Activated CD4-positive, alpha-beta T cell treated with anti-CD3 and anti-CD28 coated beads, Interleukin-2, Interleukin-4, amounts not matched to agents 100 ng/mL and 50 ng/mL, durations not matched to agents 16 hours and 8 hours (primary cell): ENCODE measurements at places on chromosomes 1 and 21.

DNA sequence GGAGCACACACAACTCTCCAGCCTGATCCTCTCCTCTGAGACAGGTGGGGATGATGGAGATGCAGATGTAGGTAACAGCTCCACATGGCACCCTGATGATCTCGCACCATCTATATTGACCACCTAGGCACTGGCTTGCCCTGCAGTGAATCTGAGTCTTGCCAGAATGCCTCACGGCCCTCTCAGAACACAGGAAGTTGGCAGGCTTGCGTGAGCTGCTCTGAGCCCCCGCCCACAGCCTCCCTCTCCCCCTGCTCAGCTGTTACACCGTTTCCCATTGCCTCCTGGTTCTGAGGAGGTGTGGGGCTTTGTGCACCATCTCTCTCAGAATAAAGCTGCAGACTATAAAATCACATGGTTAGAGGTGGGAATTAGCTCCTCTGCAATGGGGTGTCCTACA, 48.0 kb downstream of the URB2 start:
- DNase-seq = no peak

DNA sequence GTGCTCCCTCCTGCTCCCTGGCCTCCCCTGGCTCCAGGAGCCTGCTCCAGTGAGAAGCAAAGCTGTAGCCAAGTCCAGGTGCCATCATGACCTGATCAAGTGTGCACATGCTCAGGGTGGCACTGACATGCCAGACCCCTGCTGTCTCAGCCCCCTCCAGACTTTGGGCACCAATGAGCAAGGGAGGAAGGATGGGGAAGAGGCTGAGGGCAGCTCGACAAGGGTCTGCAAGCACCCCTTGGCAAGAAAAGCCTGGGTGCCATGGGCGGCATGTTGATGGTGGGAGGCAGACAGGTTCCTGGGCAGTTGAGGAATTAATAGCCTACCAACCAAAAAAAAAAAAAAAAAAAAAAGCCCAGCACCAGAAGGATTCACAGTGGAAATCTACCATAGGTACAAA, 942.6 kb upstream of the PRMT6 start:
- no peak for DNase-seq

- no peak for DNase-seq
These were observed 488 bp downstream of the SLC35D1 start for GRCh38 chr1:67053535-67053784.

GRCh38 chr1:78284354-78284753, 206.4 kb upstream of the PTGFR start:
- DNase-seq = no peak

DNA sequence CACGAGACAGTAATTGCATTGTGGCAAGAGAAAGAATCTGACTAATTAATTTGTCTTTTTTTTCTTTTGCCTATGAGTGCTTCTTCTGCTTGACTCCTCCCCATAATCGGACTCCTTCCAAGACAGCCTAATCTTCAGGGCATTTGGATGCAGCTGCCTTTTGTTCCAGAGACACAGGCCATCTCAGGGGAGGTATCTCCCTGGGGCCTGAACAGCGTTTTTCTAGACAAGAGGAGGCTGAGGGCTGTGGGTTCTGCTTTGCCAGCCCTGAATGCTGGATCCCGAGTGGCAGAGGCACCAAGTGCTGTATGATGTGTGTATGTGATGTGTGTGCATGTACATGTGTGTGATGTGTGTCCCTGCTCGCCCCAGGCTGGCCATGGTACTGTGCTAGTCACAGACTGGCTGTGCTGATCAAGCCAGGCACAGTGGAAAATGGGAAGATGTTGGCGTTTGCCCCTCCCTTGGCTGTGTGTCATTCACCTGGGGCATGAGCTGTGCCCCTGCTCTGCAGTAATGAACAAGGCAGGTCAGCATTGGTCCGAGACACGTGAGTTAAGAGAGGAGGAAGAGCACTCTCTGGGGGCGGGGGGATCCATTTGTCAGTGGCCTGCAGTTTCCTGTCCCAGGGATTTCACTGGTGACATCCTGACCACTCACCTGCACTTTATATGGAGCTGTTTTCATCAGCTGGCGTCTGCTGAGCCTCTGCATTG, 77.2 kb downstream of the ADARB1 start:
- DNase-seq = no peak

GRCh38 chr1:224791362-224791941, 138.0 kb upstream of the DNAH14 start:
- DNase-seq = no peak

DNA sequence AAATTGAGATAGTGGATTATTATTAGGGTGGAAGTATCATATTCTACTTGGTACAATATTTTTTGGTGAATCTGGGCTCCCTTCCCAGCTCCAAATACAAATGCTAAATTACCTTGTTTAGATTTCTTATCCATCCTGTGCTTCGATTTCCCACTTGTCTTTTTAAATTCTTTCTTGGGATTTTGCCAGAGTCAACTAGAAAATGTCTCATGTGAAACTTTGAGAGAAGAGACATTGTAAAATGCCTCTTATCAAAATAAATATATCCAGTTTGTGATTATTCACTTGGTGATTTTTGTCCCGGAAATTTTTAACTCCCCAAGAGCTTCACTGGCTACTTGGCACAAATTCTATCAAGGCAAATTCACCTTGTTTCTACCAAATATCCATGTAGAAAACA, 202.0 kb downstream of the FMN2 start:
- no peak for DNase-seq

- no peak for DNase-seq
These were observed 305.0 kb downstream of the ST6GALNAC3 start for GRCh38 chr1:76379506-76379905.

DNA sequence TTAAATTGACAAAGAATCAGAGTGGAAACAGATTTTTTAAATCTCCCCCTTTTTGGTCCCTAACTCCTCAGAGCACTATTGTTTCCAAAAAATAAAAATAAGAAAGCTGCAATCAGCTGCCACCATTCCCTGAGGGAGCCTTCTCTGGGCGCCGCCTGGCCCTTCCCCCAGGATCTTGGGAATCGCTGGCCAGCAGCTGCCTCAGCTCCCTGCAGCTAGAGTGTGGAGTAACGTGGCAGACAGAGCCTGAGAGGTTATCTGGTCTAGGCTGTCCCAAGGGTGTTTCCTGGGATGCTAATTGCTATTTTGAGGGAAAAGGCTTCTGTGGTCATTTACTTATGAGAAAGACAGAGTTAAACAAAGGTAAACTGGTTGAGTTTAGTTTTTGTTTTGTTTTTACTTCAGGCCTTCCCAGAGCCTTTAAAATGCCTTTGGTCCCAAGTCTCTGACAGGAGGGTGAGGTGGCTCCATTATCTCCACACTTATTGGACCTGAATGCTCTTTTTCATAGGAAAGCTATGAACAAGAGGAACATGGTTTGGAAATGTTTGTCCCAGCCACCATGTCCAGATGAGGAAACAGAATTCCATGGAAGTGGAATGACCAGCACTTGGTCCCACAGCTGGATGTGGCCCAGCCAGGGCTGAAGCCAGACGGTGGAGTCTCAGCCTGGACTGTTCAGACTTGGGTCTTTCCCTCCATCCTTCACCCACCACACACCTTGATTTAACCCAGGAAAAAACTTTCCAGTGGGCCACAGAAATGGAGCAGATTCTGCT, 14.1 kb upstream of the KIAA1614 start:
- DNase-seq = no peak

DNA sequence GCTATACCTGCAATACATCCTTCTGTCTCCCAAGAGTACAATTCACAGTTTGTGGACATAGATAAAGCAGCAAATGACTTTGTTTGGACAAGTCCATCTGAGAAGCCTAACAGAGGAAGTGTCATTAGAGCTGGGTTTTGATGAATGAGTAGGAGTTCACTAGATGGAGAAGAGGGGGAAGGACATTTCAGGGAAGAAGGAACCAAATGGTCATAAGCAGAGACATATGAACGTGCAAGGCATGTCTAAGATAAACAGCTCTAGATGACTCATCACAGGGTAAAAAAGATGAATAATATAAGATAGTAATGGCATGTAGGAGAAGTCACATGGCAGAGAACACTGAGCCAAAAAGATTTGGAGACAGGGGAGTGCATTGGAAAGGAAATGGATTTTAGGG, 54.5 kb downstream of the HMGB4 start:
- no peak for DNase-seq

- no peak for DNase-seq
These were observed 63.9 kb upstream of the VAV3 start for GRCh38 chr1:108028841-108029388.

DNA sequence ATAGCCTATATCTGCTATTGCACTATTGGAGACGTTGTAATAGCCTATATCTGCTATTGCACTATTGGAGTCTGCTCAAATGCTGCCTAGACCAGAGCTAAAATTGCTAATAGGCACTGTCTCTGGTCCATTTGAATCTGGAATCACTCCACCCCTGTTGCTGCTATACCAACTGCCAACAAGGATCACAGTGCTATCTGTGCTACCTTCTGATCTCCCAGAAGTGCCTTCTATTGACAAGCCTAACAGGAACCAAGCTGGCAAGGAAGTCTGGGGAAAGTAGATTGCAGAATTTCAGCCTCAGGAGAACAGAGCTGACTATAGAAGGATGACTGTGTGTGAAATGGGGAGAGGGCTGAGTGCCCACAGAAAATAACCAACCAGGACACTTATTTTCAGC, 15.9 kb downstream of the RWDD3 start:
- DNase-seq = no peak

GRCh38 chr1:47424336-47424982, 8.4 kb downstream of the FOXE3 start:
- DNase-seq = no peak

DNA sequence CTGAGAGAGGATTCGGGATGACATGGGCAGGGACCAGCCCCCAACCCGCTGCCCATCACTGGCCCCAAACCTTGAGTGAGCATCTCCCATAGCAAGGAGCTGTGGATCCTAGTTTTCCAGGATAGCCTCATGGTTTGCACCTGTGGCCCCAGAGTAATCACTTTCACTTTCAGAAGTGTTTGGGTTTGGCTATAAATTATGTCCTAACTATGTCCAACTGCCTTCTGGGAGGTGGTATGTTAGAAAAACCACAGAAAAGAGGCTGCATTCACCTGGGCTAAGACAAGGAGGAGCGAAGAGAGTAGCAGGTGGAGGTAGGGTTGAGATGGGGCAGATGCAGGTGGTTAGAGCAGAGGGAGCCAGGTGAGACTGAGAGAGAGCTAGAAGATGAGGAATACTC, 19.4 kb upstream of the CLIC6 start:
- DNase-seq = no peak

DNA sequence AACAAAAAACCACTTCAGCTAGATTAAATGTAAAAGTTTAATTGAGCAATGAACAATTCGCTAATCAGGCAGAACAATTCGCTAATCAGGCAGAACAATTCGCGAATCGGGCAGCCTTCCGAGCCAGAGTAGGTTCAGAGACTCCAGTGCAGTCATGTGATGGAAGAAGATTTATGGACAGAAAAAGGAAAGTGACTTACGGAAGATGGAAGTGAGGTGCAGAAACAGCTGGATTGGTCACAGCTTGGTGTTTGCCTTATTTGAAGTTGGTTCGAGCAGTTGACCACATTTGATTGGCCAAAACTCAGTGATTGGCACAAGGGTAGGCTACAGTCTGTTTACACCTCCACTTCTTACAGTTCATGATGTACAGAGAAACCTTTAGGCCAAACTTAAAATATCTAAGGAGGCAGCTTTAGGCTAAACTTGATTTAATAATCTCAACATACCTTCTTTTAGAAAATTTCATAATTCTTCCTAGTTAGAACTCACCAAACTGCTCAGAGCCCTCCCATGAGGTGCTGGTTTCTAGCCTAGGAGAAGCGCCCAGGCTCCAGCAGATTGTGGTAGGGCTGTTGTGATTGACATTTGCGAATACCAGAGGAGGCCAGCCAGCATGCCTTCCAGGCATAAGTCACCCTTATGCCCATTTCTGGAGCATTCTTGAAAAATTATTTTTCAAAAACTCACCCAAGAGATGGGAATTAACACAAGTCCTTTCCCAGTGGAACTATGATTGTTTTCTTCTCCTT, 22.8 kb upstream of the KCNC4 start:
- no peak for DNase-seq

DNA sequence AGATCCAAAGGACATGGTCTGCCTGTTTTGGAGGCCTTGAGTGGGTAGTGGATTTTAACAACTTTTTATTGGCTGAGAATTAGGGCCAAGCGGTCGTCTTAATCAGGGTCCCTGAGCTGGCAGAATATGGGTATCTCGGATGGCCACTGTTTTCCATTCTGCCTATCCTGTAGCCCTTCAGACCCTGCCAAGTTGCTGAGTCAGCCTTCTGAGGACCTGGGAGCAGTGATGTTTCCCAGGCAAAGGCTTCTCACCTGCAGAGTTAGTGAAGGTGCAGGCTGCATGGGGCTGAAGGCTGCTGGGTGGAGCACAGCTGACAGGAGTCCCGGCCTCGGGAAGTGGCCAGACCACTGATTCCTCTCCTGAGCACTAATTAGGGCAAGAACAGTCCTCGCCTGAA, 11.4 kb downstream of the RASSF5 start:
- DNase-seq = no peak

- DNase-seq = no peak
These were observed 190.5 kb downstream of the PTPRU start for GRCh38 chr1:29426701-29427279.

GRCh38 chr1:3476666-3477065, 22.2 kb downstream of the ARHGEF16 start:
- no peak for DNase-seq

DNA sequence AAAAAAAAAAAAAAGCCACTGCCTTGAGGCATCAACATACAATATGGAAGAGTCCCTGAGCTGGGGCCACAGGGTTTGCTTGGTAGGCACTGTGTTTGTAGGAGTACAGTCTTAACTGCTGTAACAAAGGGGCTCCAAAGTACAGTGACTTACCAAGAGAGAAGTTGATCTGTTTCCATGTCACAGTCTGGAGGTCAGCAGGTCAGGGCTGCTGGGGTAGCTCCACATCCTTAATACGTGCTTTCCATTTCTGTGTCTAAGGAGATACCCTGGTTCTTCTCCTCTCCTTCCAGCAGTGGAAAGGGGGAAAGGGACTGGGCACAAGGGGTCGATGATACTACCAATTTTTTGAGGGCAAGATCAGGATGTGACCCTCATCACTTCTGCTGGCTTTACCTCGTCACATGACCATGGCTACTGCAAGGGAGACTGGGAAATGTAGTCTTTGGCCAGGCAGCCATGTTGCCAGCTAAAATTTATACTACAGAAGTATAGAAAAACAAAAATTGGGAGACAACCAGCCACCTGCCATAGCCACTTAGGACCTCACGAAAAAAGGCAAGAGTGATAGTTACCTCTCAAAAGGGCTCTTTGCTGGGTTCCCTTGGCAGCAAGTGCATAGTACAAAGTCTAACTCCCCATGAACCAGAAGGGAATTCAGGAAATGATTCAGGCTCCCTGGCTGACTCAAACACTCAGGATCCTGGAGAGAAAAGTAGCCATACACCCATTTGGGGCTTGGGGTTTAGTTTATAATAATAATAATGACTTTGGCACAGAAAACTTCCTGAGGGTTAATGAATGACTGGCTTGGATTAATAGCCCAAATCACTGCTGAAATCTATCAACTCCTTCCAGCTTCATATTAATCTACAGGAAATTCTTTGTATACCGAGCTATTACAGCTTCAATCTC, 52.7 kb upstream of the ATP5PO start:
- DNase-seq = no peak

GRCh38 chr1:15703562-15703961, 19.4 kb downstream of the PLEKHM2 start:
- DNase-seq = no peak

- no peak for DNase-seq
These were observed 12.5 kb downstream of the SMIM12 start for GRCh38 chr1:34847094-34847493.

- no peak for DNase-seq
These were observed 720.6 kb downstream of the RWDD3 start for GRCh38 chr1:95954585-95954984.

GRCh38 chr1:221834698-221835513, 93.0 kb upstream of the DUSP10 start:
- DNase-seq = no peak

GRCh38 chr1:84164567-84165021, 20.5 kb downstream of the PRKACB start:
- DNase-seq = no peak
